ENCODE measurements at places on chromosomes 13 and 19. TPM values are rescaled to one million over a fixed set of nuclear protein-coding genes. Genes with fewer than 3 reads are reported as not detected.

- H3K36me3 ChIP-seq = no peaks in the 10 kb centered on the region
- no peaks in the 10 kb centered on the region for H3K27me3 ChIP-seq
- no peaks in the 10 kb centered on the region for H3K4me1 ChIP-seq
- peak overlapping the region; percentile 47 for H3K4me3 ChIP-seq
- H3K27ac ChIP-seq = no peak overlapping the region
These were observed 99.0 kb downstream of the ZNF429 start for GRCh38 chr19:21604351-21604926.

DNA sequence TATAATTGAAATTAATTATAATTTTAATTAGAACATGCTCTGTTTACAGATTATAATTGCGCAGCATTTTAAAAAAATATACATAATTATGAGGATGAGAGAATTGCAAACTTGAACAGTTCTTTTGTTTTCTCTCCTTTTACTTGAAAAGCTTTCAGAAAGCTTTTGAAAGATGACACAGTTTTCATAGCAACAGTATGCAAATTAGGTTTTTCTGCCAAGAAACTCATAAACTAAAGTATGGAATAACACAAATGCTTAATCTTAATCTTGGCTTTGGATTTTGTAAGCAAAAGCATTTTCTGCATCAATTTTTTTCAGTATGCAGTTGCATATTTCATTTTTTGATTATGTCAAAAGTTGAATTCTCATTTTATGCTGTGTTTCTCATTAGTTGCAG lies 32.8 kb upstream of the AKAP11 start:
- H3K27me3 ChIP-seq = no peaks in the 10 kb centered on the region
- no peak overlapping the region for H3K4me3 ChIP-seq
- no peak overlapping the region for H3K27ac ChIP-seq
- no peaks in the 10 kb centered on the region for H3K36me3 ChIP-seq
- DNase-seq = no peak

LIM2 gene
- polyA plus RNA-seq = not detected

- H3K4me1 ChIP-seq = peaks cover 18% of the 10 kb centered on the region
- H3K4me3 ChIP-seq = no peak overlapping the region
- peaks cover 12% of the 10 kb centered on the region for H3K27me3 ChIP-seq
- no peak for DNase-seq
These were observed 52.6 kb downstream of the MAP4K1 start for GRCh38 chr19:38564981-38565690.

DNA sequence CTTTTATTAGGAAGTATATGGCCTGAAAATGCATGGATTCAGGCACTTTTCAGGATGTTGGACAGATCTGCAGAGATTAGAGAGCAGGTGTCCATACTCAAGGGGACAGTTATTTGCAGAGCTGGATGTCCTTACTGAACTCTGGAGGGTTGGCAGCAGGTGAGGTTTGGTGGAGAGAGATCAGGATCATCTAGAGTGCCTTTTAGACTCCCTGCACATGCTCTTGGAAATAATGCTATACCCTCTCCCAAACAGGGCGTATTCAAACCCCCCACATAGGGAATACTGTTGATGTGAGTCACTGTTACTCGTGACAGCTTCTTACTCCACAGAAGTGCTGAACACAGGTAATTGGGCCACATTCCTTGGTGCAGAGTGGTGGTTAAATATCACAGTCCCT lies 725.7 kb upstream of the SGCG start:
- H3K4me3 ChIP-seq = no peak overlapping the region
- H3K27ac ChIP-seq = no peak overlapping the region
- H3K27me3 ChIP-seq = no peaks in the 10 kb centered on the region
- H3K36me3 ChIP-seq = no peaks in the 10 kb centered on the region
- no peaks in the 10 kb centered on the region for H3K4me1 ChIP-seq
- no peak for DNase-seq

KLK15 gene
- not detected for polyA plus RNA-seq

DNA sequence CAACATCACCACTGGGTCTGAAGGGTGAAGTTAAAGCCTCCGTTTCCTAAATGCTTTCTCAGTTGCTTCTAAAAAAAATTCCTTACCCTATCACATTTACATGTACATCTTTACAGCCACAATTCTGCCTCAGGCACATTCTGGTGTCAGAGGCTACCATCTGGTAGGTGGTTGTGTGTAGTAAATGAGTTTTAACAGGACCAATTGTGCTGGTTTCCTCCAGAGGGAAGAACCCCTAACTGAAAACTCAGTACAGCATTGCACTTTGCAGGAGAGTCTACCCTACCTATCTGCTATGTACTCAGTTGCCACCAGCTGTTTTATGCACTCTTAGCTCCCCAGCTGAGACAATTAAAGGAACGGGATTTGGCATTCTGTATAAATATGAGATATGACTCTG lies 1576.5 kb downstream of the PCDH9 start:
- H3K27ac ChIP-seq = no peak overlapping the region
- no peaks in the 10 kb centered on the region for H3K36me3 ChIP-seq
- no peak overlapping the region for H3K4me3 ChIP-seq
- DNase-seq = no peak
- no peaks in the 10 kb centered on the region for H3K4me1 ChIP-seq
- no peaks in the 10 kb centered on the region for H3K27me3 ChIP-seq

DENND1C gene
- not detected for polyA plus RNA-seq

GRCh38 chr13:45733361-45733760 lies 31.2 kb downstream of the CBY2 start:
- no peaks in the 10 kb centered on the region for H3K36me3 ChIP-seq
- H3K27me3 ChIP-seq = no peaks in the 10 kb centered on the region
- no peak overlapping the region for H3K4me3 ChIP-seq
- H3K4me1 ChIP-seq = no peaks in the 10 kb centered on the region

DNA sequence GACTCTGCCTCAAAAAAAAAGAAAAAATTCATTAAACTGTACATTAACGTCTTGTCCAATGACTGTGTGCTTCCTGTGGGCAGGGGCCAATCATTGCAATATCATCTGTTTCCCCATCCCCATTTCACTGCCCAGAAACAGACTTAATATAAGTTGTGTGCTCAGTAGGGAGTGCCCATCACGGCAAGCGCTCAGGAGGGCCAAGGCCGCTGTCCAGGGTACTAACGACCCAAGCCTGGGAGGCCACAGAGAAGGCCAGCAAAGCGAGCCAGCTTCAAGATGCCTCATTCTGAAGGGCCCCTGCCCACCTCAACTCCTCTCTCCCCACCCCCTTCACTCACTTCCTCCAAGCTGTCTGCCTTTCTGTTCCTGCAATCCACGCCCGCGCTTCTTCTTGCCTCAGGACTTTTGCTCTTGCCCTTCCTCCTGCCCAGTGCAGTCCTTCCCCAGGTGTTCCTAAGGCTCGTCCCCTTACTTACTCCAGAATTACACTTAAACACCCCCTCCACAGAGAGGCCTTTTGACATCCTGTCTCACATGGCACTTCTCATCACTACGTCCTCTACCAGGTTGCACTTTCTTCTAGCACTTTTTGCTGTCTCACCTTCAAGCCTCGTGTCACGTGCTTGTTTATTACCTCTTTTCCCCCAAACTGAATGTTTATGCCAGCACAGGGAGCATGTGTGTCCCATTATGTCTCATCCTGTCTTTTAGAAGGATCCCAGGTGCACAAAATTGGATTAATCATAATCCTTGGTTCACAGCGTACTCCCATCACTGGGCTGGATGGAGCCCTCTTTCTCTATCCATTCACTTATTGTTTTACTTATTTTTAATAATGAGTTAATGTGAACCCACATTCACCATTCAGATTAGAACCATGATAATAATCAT lies 11.3 kb upstream of the POU2F2 start:
- no peaks in the 10 kb centered on the region for H3K4me1 ChIP-seq
- DNase-seq = no peak
- no peaks in the 10 kb centered on the region for H3K36me3 ChIP-seq
- H3K27me3 ChIP-seq = peaks cover 14% of the 10 kb centered on the region

GRCh38 chr13:50214514-50214913 lies 199.3 kb downstream of the KCNRG start:
- H3K4me1 ChIP-seq = no peaks in the 10 kb centered on the region
- no peaks in the 10 kb centered on the region for H3K36me3 ChIP-seq
- no peak for DNase-seq
- no peak overlapping the region for H3K4me3 ChIP-seq
- no peaks in the 10 kb centered on the region for H3K27me3 ChIP-seq

DNA sequence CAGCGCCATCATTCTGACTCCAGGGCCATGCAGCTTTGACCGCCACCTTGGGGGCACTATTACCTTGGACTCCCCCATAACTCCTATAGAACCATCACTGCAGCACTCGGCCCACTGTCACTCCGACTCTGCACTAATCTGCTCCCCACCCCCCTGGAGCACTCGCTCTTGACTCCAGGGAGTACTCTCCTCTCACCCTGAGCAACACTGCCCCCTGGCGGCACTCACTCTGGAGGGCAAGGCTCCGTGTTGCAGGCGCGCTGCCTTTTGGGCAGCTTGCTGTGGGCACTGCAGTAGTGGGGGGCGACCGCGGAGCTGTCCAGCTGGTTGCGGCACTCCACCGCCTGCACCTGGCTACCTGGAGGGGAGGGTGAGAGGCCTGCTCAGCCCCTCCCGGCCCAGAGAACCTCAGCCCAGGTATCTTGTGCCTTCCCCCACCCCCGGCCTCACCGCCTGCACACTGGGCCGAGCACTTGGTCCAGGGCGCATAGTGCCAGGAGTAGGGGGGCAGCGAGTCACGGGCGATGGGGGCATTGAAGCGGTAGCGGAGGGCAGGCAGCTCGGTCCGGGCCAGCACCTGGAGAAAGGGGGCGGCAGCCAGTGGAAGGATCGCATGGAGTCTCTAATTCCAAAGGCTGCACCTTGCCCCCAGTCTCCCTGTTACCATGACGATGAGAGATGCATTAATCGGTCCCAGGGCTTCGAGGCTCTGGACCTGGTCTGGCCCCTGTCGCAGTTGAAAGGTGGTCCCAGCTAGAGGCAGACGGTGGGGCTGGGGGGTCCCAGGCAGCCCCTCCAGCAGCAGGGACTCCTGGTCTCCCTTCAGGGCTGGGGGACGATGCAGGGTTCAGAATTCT lies 8.9 kb upstream of the MYO1F start:
- H3K27me3 ChIP-seq = no peaks in the 10 kb centered on the region
- no peaks in the 10 kb centered on the region for H3K36me3 ChIP-seq
- H3K27ac ChIP-seq = no peak overlapping the region
- no peaks in the 10 kb centered on the region for H3K4me1 ChIP-seq
- DNase-seq = no peak
- H3K4me3 ChIP-seq = no peak overlapping the region

DNA sequence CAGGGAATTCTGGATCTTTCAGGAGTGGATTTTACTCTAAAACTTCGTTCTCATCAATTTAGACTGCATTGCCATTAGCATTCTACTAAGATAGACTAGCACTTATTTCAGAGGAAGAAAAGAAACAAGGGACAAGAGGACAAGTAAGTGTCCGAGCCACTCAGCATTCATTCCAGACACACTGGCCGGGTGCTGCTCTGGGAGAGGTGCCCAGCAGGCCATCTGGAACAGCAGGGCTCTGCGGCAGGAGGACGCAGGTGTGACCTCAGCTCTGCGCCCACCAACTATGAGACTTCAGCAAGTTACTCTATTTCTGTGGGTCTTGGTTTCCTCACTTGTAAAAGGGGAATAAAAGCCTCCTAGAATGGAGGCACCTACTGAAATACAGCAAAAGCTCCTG lies 4.2 kb downstream of the EPS15L1 start:
- no peaks in the 10 kb centered on the region for H3K27me3 ChIP-seq
- DNase-seq = no peak
- H3K4me3 ChIP-seq = no peak overlapping the region
- no peak overlapping the region for H3K27ac ChIP-seq

Data from keratinocyte (primary cell).